Uterine smooth muscle cell (primary cell): ENCODE measurements at places on chromosomes 11 and 22. TPM values are rescaled to one million over a fixed set of nuclear protein-coding genes. Genes with fewer than 3 reads are reported as not detected.

CCDC116 gene
- total RNA-seq, result 0.22 and 0.25 TPM in 2 replicates

FGF4 gene
- total RNA-seq, result not detected in 2 replicates

GLB1L2 gene
- total RNA-seq, result 0.37 and 0.44 TPM in 2 replicates

NRIP3 gene
- 37.9 and 90.8 TPM in 2 replicates for total RNA-seq

ADM2 gene
- 1.8 and 7.0 TPM in 2 replicates for total RNA-seq

DEPDC7 gene
- total RNA-seq, result 6.6 and 7.9 TPM in 2 replicates

NXPE4 gene
- total RNA-seq, result not detected in 2 replicates

SPA17 gene
- total RNA-seq, result 17.1 and 26.1 TPM in 2 replicates

ENDOD1 gene
- total RNA-seq, result 53.7 and 60.5 TPM in 2 replicates

SVIP gene
- 4.6 and 8.6 TPM in 2 replicates for total RNA-seq

OR52H1 gene
- 0.66 and 1.1 TPM in 2 replicates for total RNA-seq

SEC14L6 gene
- 1.4 and 1.7 TPM in 2 replicates for total RNA-seq

CECR2 gene
- 0.11 and 0.37 TPM in 2 replicates for total RNA-seq

FOSL1 gene
- 21.4 and 63.9 TPM in 2 replicates for total RNA-seq

LMNTD2 gene
- total RNA-seq, result 0.11 and 0.62 TPM in 2 replicates

RNF215 gene
- 24.1 and 36.1 TPM in 2 replicates for total RNA-seq

TMPRSS13 gene
- total RNA-seq, result under 0.01 TPM in 1 of 2 replicates, not detected in the other
